Body of pancreas (tissue), 4 donors: ENCODE measurements at places on chromosomes 4 and X. TPM values are rescaled to one million over a fixed set of nuclear protein-coding genes. Genes with fewer than 3 reads are reported as not detected.

DNA sequence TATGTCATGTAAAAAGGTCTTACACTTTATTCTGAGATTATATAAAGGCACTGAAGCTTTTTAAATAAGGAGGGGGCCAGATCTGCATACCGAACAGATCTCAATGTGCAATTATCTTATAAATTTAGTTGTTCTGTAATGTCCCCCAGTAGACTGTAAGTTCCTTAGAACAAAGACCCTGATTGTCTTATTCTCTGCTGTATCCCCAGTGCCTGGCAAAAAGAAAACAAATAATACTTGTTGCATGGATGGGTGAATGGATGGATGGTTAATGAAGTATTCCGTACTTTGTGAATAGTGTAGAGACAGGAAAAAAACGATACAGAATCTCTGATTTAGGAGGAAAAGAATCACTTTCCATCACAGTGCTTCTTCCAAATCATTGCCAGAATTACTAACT lies 141.5 kb downstream of the CHM start:
- DNase-seq: no peak

DNA sequence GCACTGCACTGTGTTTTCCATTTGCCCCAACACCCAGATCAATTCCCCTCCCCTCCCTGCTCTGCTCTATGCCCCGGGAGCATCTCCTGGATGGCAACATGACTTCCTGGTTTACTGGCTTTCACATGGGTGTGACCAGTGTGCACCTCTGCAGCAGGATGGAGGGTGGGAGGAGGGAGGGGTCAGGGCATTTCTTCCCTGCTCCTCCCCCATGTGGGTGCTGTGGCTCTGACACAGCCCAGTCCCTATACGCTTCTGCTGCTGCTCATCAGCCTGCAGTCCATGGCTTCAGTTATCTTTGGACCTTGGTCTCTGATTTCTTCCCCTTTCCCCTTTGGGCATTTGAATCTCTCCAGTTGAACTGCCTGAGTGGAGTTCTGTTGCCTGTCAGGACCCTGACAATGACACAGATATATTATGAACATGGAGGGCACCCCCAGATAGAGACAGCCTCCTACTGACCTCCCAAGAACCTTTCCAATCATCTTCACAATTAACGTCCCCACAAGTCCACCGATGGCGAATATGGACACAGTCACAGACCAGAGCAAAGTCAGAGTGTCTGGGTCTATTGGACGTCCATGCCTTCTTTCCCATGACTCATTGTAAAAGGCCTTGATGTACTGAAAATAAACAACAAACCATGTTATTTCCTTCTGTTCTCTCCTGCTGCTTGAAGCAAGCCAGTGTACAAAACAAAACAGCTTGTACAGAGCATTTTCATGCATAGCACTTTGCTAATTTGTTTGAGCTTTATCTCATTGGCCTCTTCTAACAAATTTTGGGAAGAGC lies 24.8 kb downstream of the SLC2A9 start:
- no peak for DNase-seq

GRCh38 chr4:184526228-184526627 lies 51.9 kb upstream of the IRF2 start:
- no peak for DNase-seq

GRCh38 chr4:153127760-153128494 lies 76.3 kb upstream of the TRIM2 start:
- DNase-seq: peak; percentile 88

DNA sequence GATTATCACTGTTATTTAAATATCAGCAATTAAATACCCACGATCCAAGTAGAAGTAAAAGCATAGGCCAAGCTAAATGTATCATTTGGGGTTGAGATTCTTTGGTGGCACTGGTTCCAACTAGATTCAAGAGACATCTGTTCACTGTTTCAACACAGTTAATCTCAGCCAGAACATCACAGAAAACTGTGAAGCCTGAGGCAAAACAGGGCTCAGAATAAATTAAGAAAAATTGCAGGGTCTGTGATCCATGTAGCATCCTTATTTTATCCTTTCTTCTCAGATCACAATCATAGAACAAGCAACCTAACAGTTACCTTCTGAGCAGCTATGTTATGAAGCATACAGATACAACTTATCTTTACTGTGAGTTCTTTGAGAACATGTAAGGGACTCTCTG lies 23.7 kb downstream of the YTHDC1 start:
- no peak for DNase-seq

GRCh38 chr4:47876784-47877546 lies 37.4 kb downstream of the NFXL1 start:
- DNase-seq: no peak

- DNase-seq: no peak
Observed at GRCh38 chr4:16582526-16582925, 315.9 kb downstream of the LDB2 start.

GRCh38 chrX:16633754-16634153 lies 16.2 kb upstream of the S100G start:
- DNase-seq: no peak

- no peak for DNase-seq
Observed at GRCh38 chr4:7384003-7384928, 50.5 kb downstream of the PSAPL1 start.

GRCh38 chrX:119605464-119606279 lies 552 bp downstream of the NKRF start:
- peak; percentile 28 for DNase-seq

DNA sequence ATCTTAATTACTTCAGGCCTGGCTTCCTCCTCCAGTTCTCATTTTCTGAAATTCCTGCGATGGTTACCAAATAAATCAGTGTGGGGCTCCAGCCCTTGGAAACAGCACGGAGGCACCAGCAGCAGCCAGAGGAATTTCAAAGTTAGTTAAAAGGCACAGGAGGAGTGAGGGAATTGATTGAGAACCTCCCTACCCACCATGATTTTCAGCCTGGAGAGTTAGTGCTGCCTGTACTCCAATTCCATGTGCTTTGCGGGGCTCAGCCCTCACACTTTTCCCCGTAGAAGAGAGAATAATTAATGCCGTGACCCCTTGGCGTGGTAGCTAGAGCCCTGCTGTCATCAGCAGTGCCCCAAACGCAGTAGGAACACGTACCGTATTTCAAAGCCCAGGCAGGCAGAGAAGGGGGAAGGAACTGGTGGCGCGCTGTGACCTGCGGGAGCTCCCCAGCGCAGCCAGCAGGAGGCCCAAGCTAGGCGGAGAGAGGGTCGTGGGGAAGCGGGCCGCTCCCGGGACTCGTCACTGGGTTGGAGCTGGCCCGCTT lies 84.0 kb upstream of the IGFBP7 start:
- DNase-seq: no peak

GRCh38 chr4:87073199-87074120 lies 138.6 kb downstream of the AFF1 start:
- peak; percentile 27 for DNase-seq

GRCh38 chr4:117610706-117611308 lies 423.5 kb upstream of the NDST3 start:
- DNase-seq: no peak

- peak; percentile 84 for DNase-seq
Observed at GRCh38 chr4:140151699-140152012, 2.3 kb downstream of the MAML3 start.

GRCh38 chrX:18889346-18890048 lies 94.4 kb downstream of the PHKA2 start:
- no peak for DNase-seq

DNA sequence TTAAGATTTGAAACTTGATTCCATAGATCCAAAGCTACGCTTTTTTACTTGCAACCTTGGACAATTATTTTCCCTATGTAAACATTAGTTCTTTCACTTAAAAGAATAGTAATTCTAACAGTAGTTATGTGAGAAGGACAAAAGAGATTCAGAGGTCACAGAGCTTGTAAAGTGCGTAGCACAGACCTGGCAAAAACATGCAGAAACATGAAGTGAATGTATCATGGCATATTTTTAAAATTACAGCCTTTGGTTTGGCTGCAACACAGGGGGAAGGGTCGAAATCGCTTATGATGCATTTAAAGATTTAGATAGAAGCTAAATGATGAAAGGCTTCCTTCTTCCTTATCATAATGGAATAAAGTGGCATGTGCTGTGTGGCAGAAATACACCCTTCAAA lies 1068.8 kb downstream of the ARAP2 start:
- no peak for DNase-seq

DNA sequence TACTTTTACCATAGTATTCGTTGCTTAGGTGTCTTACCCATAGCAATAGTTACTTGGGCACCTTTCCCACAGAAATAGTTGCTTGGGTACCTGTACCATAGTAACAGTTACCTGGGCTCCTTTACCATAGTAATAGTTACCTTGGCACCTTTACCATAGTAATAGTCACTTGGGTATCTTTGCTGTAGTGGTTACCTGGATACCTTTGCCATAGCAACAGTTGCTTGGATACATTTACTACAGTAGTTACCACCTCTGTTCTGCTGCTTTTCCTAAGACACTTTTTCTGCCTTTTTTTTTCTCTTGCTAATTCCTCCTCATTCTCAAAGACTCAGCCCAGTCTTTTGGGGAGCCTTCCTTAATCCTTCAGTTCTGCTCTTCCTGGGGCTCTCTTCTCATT lies 272.8 kb upstream of the PUDP start:
- DNase-seq: no peak

DNA sequence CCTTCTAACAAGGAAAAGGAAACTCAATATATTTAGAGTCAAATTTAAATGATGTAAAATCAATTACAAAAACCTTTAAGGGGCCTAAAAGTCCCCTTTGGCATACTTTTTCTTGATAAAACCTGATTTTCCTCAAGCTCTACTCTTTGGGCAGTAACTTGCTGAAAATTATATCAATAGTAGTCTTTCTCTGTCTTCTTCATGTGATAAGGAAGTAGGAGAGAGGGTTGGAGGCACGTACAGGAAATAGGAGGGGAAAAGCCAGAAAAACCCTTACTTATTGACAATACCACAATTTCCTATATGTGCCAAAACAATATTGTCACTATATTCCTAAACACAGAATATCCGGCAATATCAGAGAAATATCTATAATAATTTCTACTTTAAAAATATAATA lies 9.6 kb downstream of the RHOH start:
- no peak for DNase-seq

DNA sequence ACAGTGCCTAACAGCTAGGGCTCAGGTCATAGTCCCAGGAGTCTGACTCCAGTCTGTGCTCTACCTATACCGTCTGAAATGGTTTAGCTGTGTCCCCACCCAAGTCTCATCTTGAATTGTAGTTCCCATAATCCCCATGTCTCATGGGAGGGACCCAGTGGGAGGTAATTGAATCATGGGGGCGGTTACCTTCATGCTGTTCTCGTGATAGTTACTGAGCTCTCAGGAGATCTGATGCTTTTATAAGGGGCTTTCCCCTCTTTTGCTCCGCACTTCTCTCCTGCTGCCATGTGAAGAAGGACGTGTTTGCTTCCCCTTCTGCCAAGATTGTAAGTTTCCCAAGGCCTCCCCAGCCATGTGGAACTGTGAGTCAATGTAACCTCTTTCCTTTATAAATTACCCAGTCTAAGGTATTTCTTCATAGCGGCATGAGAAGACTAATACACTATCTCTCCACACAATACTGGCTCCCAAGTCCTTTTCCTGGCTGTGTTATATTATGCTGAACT lies 110.8 kb downstream of the AFAP1 start:
- no peak for DNase-seq

GRCh38 chr4:7043284-7044136 lies at the start of gene TADA2B:
TADA2B (plus strand) TSS chr4:7043372; CDS start chr4:7043580, 208 bp downstream.
- DNase-seq: peak; percentile 65

GRCh38 chr4:39712819-39713607 lies 15.1 kb downstream of the UBE2K start:
- no peak for DNase-seq

- DNase-seq: no peak
Observed at GRCh38 chr4:1074077-1074476, 39.3 kb downstream of the RNF212 start.

- DNase-seq: peak; percentile 81
Observed at GRCh38 chr4:130074096-130074495, 978.1 kb downstream of the C4orf33 start.

GRCh38 chrX:56797574-56798338 lies 68.7 kb downstream of the NBDY start:
- DNase-seq: peak; percentile 70

- no peak for DNase-seq
Observed at GRCh38 chr4:5043579-5043978, 7.7 kb upstream of the STK32B start.

The COX7B2 gene
- not detected for total RNA-seq

The CAPN6 gene
- 6.9 TPM for total RNA-seq

The BTC gene
- 3.6 TPM for total RNA-seq

The IL13RA1 gene
- total RNA-seq: 15.2 TPM

The VCX3A gene
- total RNA-seq: not detected

The CYLC1 gene
- not detected for total RNA-seq

The SHROOM3 gene
- total RNA-seq: 56.7 TPM

The ERAS gene
- total RNA-seq: not detected
